ENCODE measurements at places on chromosomes 3 and 15.
A peak's percentile ranks its signal among the peaks of the same experiment; 100 is the strongest.

- no peak overlapping the region for H3K27ac ChIP-seq
- H3K27me3 ChIP-seq, result no peaks in the 10 kb centered on the region
- H3K4me1 ChIP-seq, result no peaks in the 10 kb centered on the region
These were observed 110.1 kb upstream of the LPP start for GRCh38 chr3:188043891-188044290.

- H3K4me3 ChIP-seq, result no peak overlapping the region
- H3K27ac ChIP-seq, result no peak overlapping the region
- H3K27me3 ChIP-seq, result peaks cover 1% of the 10 kb centered on the region
- no peak for DNase-seq
- H3K36me3 ChIP-seq, result no peaks in the 10 kb centered on the region
These were observed 62.0 kb downstream of the RPL22L1 start for GRCh38 chr3:170808041-170808440.

DNA sequence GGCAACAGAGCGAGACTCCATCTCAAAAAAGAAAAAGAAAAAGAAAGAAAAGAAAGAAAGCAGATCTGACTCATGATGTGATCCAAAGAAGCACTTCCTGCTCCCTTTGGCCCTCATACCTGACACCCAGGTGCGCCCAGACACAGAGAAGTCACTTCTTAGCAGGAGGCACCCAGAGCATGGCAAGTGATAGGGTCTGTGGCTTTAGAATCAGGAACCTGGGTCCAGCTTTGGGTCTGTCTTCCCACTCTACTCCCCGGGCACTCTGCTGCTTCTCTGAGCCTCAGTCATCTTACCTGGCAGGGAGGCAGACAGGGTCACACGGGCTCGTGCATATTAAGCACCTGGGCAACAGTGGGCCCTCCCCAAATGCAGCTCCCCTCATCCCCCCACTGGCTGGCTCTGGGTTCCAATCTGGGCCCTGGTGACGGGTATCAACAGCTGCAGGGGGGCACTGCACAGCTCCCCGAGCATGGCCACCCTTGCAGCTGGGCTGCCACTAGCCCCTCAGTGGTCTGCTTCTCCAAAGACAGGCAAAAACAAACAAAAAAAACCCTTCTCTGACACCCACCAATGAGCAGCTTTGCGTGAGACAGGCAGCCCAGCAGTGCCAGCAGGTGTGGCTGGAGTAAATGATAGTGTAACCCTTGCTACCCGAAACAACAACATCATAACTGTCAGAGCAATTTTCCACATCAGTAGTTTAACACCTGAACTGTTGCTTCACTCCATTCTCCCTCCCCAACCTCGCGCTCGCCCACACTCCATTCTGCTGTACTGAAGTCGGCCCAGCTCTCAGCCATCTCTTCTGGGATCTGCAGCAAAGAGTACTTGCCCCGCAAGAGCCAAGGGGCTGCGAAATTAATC is 99.8 kb downstream of the MEGF11 start:
- H3K4me1 ChIP-seq, result no peaks in the 10 kb centered on the region
- no peak overlapping the region for H3K27ac ChIP-seq
- no peak overlapping the region for H3K4me3 ChIP-seq
- no peaks in the 10 kb centered on the region for H3K27me3 ChIP-seq
- DNase-seq, result no peak

DNA sequence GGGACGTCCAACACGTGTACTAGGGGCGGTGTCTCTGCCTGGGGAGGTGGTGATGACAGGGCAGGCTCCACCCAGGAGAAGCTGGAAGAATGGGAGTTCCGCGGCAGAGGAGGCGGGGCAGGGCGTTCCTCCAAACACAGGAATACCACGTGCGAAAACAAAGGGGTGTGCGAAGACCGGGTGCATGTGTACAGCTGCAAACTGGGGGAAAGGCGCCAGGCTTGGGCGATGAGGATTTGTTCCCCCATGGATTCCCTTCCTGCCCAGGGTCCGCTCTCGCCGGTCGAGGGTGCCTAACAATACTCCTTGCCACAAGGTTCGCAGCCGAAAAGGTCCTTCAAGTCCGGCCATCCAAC is 500 bp upstream of the ZSCAN2 start:
- H3K4me3 ChIP-seq, result peak overlapping the region; percentile 93
- peaks cover 55% of the 10 kb centered on the region for H3K4me1 ChIP-seq
- peak; percentile 61 for DNase-seq
- no peaks in the 10 kb centered on the region for H3K27me3 ChIP-seq

DNA sequence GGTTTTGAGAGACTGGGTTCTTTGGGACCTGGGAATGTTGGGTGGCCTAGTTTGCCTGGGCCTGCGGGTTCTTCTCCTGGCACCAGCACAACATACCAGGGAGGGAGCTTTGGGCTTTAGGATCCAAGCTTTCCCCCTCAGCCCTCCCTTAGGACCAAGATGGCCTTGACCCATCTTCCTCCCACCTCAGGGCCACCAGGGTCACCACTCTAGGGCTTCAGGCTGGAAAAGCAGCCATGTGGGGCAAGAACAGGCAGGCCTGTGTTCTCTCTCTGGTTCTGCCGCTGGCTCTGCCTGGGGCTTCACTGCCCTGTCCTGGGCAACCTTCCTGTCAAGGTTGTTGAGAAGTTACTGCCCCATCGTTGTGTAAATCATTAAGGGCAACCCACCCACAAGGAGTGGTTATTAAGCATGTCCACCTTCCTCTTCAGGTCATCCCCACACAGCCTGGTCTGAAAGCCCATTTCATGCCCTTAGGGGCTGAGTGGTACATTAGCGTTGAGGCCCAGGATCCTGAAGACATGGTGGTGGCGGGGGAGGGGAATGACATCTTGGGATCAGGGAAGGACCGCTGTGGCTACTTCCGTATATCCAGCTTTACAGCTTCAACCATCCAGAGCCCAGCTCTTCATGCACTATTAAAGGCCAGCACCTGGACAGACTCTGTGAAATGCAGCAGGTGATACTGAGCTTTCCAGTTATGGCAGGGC is 652 bp downstream of the DUOX1 start:
- no peak overlapping the region for H3K27ac ChIP-seq
- H3K36me3 ChIP-seq, result no peaks in the 10 kb centered on the region
- H3K27me3 ChIP-seq, result peaks cover 56% of the 10 kb centered on the region
- no peak overlapping the region for H3K4me3 ChIP-seq
